AG08395 (cell line): ENCODE measurements at places on chromosomes 7 and 10.

DNA sequence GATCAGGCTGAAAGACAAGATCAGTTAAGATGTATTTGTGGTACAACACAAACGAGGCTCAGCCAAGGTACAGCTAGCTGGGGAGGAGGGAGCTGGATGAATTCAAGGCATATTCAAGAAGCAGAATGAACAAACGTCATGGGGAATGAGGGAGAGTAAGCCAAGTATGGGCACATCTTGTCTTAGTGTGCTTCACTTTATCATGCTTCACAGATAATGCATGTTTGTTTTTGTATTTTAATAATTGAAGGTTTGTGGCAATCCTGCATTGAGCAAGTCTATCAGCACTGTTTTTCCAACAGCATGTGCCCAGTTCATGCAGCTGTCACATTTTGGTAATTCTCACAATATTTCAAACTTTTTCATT, 135.4 kb downstream of the HIBADH start:
- no peak for DNase-seq

- no peak for DNase-seq
Measured at GRCh38 chr10:28177944-28178637, 124.8 kb downstream of the MPP7 start.

- no peak for DNase-seq
Measured at GRCh38 chr7:66125052-66125694, 10.5 kb downstream of the CRCP start.

GRCh38 chr10:127556916-127557315, 7.8 kb downstream of the NPS start:
- DNase-seq, result no peak

DNA sequence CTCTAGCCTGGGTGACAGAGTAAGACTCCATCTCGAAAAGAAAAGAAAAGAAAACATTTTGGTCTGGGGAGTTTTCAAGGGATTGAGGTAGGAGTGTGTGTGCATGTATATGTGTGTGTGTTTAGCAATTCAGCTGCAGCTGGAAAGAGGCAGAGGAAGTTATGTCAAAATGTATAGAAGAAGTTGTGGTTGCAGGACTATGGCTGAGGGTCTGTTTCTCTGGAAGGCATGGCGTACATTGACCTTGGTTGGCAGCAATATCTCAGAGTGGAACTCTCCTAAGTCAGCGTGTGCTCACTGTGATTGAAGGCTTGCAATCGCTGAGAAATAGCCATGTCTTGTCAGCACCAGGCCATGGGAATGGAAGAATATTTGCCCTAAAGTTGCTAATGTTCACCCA, 28.6 kb upstream of the RHBDD2 start:
- no peak for DNase-seq

- peak; percentile 33 for DNase-seq
Measured at GRCh38 chr7:124152859-124153692, 120.2 kb upstream of the TMEM229A start.

- no peak for DNase-seq
Measured at GRCh38 chr7:130929896-130930659, 196.1 kb upstream of the KLF14 start.

DNA sequence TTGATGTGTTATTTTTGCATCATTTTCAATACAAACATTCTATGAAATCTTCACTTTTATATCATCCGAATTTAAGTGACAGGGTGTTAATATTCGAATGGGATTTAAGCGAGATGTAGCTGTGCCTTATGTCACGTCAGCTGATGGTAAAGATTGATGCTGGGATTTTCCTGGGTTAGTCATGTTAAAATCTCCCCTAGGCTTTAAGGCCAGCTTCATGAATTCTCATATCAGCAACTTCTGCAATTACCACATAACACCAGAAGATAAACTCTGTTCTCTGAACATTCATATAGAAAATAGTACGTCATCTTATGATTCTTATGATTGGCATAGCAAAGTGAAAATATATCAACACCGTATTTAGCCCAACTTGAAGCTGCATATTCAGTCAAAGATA, 669.2 kb downstream of the PCDH15 start:
- no peak for DNase-seq

DNA sequence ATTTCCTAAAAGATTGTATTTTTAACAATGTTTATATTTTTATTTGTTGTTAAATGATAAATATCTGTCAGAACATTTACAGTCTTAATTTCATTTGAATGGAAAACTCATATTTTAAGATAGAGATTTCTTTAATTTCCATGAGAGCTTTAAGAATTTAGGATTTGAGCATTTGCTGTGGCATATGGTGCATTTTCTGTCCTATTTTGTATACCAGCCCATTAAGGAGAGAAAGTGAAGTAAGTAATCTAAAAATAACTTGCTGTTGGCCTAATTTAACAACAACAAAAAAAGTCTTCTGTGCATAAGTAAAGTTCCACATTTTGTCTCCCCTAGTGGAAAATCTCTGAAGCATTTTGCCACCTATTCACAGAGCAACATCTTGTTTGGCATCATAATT, 190.9 kb upstream of the PPP1R3A start:
- DNase-seq, result no peak

- no peak for DNase-seq
Measured at GRCh38 chr10:87603196-87603595, 56.5 kb upstream of the PAPSS2 start.

GRCh38 chr10:23441251-23441650, 2.4 kb downstream of the OTUD1 start:
- peak; percentile 10 for DNase-seq

DNA sequence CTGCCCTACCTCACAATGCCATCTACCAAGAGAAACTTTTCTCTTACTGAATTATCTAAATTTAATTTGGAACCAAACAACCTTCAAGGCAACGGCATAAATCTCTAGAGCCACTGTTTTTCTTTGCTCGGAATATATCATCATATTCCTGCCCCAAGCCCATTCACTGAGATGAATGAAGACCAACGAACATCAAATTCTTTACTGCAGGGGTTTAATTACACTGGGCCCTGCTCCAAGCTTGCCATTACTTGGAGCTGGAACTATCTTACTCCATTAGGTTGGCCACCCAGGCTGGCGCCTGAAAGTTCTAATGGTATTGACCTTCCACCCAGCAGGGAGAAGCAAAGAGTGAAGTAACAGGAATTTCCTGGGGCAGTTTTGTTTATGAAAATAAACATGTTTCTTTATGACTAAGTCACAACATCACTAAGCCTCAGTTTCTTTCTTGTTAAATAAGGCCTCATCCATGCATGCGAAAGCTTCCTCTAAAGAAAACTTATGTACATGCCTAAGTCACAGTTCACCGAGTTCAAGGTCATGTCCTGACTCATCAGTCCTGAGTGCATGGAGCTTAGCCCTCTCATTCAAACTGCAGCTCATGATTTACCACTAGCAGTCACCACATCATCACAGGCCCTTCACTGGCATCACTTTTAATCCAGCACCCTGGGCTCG, 42.1 kb upstream of the ANAPC16 start:
- DNase-seq, result no peak

DNA sequence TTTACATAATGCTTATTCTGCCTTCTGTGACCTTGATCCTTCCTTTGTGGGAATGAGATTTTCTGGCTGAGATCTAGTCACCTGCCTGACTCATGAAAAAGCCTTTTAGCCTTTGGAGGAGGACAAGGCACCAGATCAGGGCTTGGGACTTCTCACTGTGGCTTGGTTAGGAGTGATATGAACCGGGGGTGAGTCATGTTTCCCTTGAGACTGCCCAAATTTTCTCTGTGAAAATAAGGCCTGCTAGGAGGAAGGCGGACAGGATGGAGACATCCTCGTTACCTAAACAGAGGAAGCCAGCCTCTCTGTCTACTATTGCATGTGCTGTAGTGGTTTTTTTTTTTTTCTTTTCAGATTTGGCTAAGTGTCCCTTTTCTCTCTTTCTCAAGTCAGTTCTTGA, 57.8 kb downstream of the EVX1 start:
- DNase-seq, result no peak

GRCh38 chr10:105700218-105700617, 1059.1 kb downstream of the SORCS3 start:
- DNase-seq, result no peak

GRCh38 chr7:34664755-34665154, 6.7 kb downstream of the NPSR1 start:
- DNase-seq, result no peak
